ENCODE measurements at places on chromosomes 11 and 22.

- no peak for DNase-seq
Observed at GRCh38 chr11:16215352-16215751, 141.0 kb downstream of the SOX6 start.

GRCh38 chr11:36748836-36749235 lies 150.8 kb upstream of the RAG2 start:
- DNase-seq = no peak

- no peak for DNase-seq
Observed at GRCh38 chr11:103384652-103385051, 275.4 kb downstream of the DYNC2H1 start.

DNA sequence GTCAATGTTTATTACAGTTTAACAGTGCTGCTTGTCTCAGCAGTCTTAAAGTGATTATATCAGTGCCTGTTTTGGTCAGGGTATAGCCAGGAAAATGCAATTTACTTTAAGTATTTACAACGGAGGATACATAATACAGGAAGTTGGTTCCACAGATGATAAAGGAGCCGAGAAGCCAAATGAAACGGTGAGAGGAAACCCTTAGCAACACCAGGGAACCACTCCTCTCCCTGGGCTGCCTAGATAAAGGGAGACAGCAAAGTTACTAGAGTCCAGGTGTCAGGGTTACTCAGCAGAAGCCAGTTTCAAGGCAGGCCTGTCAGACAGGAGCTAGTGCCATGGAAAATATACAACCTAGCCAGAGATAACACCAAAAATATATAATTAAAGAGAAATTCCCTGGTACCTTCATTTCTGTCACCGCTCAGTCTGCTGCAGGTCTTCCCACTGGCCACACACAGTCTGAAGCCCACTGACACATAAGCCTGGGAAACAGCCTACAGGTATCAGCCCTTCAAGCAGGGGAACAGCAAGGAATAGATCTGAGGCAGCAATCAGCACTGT lies 55.5 kb downstream of the FAM76B start:
- DNase-seq = no peak

DNA sequence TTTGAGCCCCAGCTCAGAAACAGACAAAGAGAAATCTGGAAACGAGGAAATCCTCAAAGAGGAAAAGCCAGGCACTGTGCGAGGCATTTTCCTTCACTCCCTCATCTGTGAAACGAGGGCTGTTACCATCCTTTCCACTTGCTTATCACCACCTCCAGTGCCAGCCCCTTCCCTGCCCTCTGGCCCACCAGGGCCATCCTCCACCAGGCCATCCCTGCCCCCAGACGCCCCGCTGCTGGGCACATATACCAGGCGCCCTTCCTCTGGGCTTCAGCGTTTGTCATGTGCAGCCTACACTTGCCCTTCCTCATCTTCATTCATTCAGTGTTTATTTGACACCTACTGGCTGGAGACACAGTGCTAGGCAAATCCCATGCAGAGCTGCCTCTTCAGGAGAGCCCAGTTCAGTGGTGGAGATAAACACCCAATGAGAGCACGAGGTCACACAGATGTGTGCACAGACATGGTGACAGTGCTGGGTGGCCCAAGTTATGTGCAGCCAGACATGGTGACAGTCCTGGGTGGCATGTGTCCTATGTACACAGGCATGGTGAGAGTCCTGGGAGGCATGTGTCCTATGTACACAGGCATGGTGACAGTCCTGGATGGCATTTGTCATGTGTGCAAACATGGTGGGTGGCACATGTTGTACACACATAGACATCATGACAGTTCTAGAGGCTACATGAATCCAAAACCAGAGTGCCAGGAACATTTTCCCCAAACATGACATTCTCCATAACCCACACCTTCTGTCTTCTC lies 9.7 kb downstream of the SPTBN2 start:
- no peak for DNase-seq

GRCh38 chr11:494761-495536 lies 12.1 kb downstream of the RNH1 start:
- DNase-seq = no peak

DNA sequence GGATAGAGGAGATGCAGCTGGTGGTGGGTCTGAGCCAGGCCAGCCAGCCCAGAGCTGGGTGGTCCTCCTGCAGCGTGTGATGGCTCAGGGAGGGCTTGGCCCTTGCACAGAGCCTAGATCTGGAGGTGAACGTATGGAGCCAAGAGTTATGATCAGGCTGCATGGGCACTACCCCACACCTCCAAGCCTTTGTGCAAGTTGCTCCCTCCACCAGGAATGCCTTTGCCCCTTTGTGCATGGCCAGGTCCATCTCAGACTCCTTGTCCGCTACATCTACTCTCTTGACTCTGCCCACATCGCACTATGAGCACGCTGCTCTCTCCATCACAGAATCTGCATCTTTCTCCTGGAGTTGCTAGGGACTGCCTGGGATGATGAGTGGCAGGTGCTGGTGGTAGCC lies 895.7 kb downstream of the TBC1D22A start:
- no peak for DNase-seq

- DNase-seq = no peak
Observed at GRCh38 chr22:46967445-46968358, 205.3 kb downstream of the TBC1D22A start.

- DNase-seq = no peak
Observed at GRCh38 chr11:75815345-75816168, 547 bp downstream of the UVRAG start.

DNA sequence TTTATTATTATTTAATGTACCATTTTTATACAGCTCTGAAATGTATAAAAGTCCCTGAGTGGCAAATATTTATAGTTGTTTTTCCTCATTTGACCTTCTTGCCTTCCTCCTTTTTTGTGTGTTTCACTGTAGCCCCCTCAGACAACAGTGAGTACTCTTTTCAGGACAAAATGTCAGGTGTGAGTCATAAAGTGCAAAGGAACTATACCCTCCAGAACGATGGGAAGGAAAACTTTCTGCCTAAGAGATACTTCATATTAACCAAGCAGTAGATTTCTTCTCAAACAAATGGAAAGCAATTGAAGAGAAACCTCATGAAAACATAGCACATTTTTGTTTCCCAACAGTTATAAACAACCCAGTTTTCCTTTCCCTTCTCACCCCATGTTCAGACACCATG lies 16.1 kb upstream of the MS4A7 start:
- no peak for DNase-seq

DNA sequence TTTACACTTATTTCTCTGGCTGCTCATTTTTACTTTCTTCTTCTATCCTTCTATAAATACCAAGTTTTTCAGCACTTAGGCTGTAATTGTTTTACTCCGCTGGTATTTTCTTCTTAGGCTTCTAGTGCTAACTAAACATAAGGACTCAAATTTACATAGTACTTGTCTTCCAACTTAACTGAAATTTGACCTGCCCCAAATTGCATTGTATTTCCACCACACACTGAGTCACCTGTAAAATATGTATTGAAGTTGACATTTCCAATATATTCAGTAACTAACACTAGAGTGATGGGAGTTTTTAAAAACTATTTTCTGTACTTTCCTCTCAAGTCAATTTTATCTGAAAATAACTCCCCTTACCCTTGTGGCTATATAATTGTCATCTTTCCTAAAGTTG lies 1794.1 kb upstream of the RAG2 start:
- no peak for DNase-seq

All from COR-L47 (cell line).